ENCODE measurements at places on chromosomes 3 and 15.

GRCh38 chr15:101679806-101680205 is 27.6 kb upstream of the TM2D3 start:
- no peak for DNase-seq

DNA sequence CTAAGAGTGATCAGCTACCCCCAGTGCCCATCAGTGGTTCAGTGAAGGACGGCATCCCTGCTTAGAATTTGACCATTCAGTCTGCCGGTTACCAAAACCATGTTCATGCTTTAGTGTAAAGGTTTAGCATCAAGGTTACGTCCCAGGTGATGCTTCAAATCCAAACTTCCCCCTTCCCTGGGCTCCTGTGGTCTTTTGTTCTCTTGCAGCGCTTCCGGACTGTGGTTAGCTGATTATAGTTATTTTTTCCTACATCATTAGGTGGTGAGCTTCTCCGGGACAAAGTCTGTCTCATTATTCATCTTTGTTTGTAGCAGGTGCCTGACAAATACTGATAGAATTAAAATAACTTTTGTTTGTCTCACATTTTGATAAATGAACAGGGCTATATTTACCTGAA is 28.3 kb upstream of the MYZAP start:
- DNase-seq: no peak

DNA sequence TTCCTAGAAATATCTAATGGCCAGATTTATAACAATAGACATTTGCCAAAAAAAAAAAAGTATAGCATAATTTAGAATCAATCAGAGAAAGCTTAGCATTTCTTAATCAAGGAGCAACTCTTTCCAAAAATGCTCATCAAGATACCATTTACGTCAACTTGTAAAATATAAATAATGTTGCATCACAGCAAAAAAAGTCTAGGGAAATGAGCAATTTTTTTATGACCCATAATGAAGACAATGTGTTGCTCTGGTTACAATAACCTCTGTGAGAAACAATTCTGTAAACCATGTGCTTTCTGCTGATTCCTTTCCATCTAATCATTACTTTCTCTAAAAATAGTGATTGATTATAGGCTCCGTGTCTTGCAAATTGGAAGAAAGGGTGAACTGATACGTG is 36.3 kb downstream of the KBTBD8 start:
- DNase-seq: no peak

- DNase-seq: no peak
Observed at GRCh38 chr3:71194785-71195184, 388.7 kb downstream of the FOXP1 start.

DNA sequence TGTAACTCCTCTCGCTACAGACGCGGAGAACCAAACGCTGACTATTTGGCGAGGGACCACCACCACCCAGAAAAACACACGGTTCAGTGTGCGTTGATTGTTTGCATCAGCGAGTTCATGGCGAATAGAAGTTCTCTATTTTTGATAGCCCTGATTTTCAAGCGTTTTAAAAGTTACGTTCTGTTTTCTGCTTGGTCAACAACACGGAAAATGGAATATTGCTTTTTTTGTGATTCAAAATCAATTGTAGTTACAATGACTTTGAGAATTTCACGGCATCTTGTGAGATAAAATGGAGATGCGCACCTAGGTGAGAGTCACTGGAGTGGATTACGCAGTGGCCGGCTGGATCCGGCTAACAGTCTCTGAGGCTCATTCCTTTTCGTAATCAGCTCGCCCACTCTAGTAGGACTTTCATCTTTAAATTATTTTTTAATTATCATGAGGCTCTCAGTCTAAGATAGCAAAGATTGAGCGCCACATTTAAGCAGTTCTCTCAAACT is 54.8 kb downstream of the CCDC54 start:
- DNase-seq: no peak

DNA sequence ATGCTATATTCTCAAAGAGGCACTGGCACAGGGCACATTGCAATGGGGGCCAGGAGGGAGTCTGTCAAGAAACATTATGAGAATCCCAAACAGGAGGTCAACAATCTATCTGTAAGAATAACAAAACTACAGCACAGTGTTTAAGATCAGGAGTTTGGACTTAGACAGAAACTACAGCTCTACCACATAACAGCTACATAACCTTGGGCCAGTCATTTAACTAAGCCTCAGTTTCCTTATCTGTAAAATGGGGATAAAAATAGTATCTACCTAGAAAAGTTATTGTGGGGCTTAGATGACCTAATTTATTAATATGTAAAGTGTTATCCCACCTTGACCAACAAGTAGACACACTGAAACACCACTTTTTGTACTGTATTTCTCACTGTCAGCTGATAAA is 9.9 kb downstream of the B4GALT4 start:
- DNase-seq: no peak

DNA sequence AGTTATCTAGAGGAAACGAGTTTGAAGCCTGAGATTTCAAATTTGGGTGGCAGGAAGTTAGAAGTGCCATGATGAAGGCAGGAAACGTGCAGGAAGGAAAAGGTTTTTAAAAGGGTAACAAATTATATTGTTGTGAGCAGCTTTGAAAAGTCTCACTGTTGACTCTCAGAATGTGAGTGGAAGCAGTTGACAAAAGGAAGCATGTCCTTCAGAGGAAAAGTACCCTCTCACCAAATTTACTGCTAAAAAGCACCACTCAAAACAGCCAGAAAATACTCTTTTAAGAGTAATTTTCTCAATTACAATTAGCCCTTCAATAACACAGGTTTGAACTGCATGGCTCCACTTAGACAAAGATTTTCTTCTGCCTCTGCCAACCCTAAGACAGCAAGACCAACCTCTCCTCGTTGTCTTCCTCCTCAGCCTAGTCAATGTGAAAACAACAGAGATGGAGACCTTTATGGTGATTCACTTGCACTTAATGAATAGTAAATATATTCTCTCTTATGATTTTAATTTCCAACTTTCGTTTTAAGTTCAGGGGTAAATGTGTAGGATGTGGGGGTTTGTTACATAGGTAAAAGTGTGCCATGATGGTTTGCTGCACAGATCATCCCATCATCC is 117.1 kb upstream of the LIPC start:
- DNase-seq: no peak

- no peak for DNase-seq
Observed at GRCh38 chr3:65871305-65872141, 167.2 kb downstream of the MAGI1 start.

DNA sequence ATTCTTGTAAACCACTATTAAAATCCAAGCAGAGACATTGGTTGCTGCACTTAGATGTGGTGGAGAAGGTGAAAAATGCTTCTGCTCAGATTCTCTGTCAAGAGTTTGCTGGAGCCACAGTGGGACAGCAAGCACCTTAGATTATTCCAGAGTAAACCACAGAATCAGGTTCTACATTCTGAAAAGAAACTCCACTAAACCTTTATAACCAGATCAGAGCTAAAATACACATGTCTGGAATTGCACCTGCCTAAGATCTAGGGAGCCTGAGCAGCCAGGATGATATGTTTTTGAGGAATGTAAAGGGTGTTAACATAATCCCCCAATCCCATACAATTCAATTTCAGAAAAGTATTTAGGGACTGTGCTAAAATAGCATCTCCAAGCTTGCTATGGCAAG is at the start of gene ZPLD1:
Gene ZPLD1 (plus strand): TSS at position 301 of the 400 bp plus-strand sequence. CDS start 3,473 bp downstream, outside the sequence.
- no peak for DNase-seq

GRCh38 chr15:68679161-68679560 is 100.4 kb downstream of the CORO2B start:
- DNase-seq: no peak

- no peak for DNase-seq
Observed at GRCh38 chr3:78176869-78177268, 1137.0 kb downstream of the ROBO2 start.

DNA sequence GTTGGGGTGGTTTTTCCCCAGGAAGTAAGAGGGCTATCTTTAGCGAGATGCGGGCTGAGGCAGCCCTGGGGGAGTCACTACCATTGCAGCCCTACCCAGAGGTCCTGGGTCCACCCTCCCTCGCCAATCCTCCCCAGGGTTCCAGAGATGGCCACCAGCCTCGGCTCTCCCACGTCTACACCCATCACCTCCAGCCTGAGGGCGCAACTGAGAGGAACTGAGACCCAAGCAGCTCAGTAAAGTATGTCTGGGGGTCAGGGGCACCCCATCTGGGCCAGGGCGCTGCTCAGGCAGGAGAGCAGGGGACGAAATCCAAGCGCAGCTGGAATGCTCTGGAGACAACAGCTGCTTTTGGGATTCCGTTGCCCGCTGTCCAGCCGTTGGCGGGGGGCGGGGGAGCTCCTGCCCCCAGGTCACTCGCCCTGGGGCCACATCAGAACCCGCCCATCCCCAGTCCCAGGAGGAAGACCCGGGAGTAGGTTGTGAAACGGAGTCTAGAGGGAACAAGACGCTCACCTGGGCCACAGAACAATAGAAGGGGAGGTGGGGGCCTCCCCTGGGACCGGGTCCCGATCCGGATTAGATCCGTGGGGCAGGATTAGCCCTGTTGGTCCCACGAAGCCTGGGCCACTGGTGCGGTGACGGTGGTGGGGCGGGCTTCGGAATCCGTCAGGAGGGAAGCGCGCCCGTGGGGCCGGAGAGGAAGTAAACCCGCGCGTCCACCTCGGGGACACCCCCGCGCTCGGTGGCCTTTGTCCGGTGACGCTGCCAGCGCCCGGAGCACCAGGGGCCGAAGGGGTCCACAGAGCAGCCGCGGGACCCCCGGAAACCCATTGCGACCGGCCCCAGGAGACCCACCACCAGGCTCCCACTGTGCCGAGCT is 1.4 kb upstream of the NDUFAF3 start:
- DNase-seq: no peak

GRCh38 chr15:78565951-78566774 is 843 bp downstream of the CHRNA5 start:
- no peak for DNase-seq

GRCh38 chr3:28623106-28623505 is 274.5 kb upstream of the AZI2 start:
- DNase-seq: no peak

- DNase-seq: no peak
Observed at GRCh38 chr3:53261712-53262111, 5.9 kb upstream of the TKT start.

DNA sequence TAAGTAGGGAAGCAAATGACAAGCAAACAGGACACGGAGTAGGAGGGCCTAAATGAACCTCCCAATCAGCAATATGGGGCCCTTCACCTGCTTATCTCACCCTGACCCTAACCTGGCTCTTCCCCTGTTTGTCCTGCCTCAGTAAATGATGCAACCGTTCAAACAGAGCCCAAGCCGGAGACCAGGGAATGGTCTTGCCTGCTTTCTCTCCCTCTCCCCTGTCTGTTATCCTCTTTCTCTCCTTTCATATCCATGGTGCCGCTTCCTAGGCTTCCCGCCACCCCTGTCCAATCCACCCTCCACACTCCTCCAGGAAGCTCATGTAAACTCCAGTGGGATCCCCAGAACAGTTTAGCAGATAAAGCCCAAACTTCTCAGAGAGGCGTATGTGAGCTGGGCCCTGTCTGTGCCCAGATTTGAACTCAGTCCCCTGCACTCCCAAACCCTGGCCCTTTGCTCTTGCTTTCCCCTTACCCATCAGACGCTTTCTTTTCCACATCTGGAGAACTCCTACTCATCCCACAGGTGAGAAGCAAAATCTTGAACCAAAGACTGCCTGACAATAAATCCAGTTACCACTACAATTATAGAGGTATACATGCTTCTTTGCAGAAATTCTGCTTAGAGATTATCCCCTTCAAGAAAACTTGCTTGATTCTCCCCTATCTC is 45.7 kb upstream of the STT3B start:
- no peak for DNase-seq

All from stimulated activated CD8-positive, alpha-beta memory T cell treated with anti-CD3 and anti-CD28 coated beads, Interleukin-2, amount 100 ng/mL, for 1 hour (primary cell).